ENCODE measurements at places on chromosomes 6 and 20. TPM values are rescaled to one million over a fixed set of nuclear protein-coding genes. Genes with fewer than 3 reads are reported as not detected.

Gene MBOAT1
- 22.6 TPM for total RNA-seq

Gene GPR63
- total RNA-seq, result 3.3 TPM

Gene FNDC11
- 0.35 TPM for total RNA-seq

Gene CD109
- total RNA-seq, result 11.2 TPM

Gene MUC21
- total RNA-seq, result not detected

Gene KCNG1
- total RNA-seq, result 1.1 TPM

Gene PRRT1
- total RNA-seq, result 0.28 TPM

Gene NMBR
- not detected for total RNA-seq

Gene MMP24
- total RNA-seq, result not detected

Gene TSBP1
- total RNA-seq, result not detected

Gene RNF144B
- 0.23 TPM for total RNA-seq

Gene RNF182
- total RNA-seq, result not detected

Gene SMLR1
- not detected for total RNA-seq

Gene KCNK5
- 30.8 TPM for total RNA-seq

Gene SYNDIG1
- total RNA-seq, result not detected

Gene SPATS1
- total RNA-seq, result not detected

Gene EFCAB8
- total RNA-seq, result 1.1 TPM

Gene PPP1R3D
- total RNA-seq, result 8.7 TPM

Gene NKX2-4
- total RNA-seq, result not detected

Gene LGSN
- 0.18 TPM for total RNA-seq

Gene CLPSL2
- total RNA-seq, result not detected

Gene CYP21A2
- 0.15 TPM for total RNA-seq

Gene SEL1L2
- not detected for total RNA-seq

Gene MOCS3
- 6.1 TPM for total RNA-seq
